ENCODE measurements at places on chromosomes 11 and 22.
A peak's percentile ranks its signal among the peaks of the same experiment; 100 is the strongest.

GRCh38 chr11:95829580-95830259 is 39.4 kb downstream of the CEP57 start:
- no peak for DNase-seq

GRCh38 chr22:43292630-43293018 is 50.5 kb downstream of the SCUBE1 start:
- DNase-seq = no peak

- DNase-seq = no peak
Observed at GRCh38 chr11:31512117-31512516, 2.5 kb downstream of the ELP4 start.

- peak; percentile 38 for DNase-seq
Observed at GRCh38 chr11:132874638-132875037, 657.7 kb downstream of the OPCML start.

Measured in MG63 (cell line).